ENCODE measurements at places on chromosomes 11 and 22. TPM values are rescaled to one million over a fixed set of nuclear protein-coding genes. Genes with fewer than 3 reads are reported as not detected.

The CECR2 gene
- total RNA-seq: not detected

The TRPM5 gene
- not detected for total RNA-seq

The XKR3 gene
- total RNA-seq: not detected

The ZNF280B gene
- total RNA-seq: 3.2 TPM

The OR8G5 gene
- total RNA-seq: not detected

The LARGE2 gene
- 3.2 TPM for total RNA-seq

The ZP1 gene
- total RNA-seq: not detected

The SCGB1D2 gene
- not detected for total RNA-seq

The ENDOD1 gene
- 30.1 TPM for total RNA-seq

The SCARF2 gene
- total RNA-seq: 0.31 TPM

GRCh38 chr11:80155412-80156017 lies 714.7 kb upstream of the TENM4 start:
- H3K4me1 ChIP-seq: no peaks in the 10 kb centered on the region
- H3K27me3 ChIP-seq: no peaks in the 10 kb centered on the region
- no peaks in the 10 kb centered on the region for H3K36me3 ChIP-seq
- H3K27ac ChIP-seq: no peak overlapping the region
- no peak overlapping the region for H3K4me3 ChIP-seq

- DNase-seq: no peak
- no peaks in the 10 kb centered on the region for H3K27me3 ChIP-seq
- no peak overlapping the region for H3K4me3 ChIP-seq
- H3K4me1 ChIP-seq: peaks cover 17% of the 10 kb centered on the region
- H3K36me3 ChIP-seq: no peaks in the 10 kb centered on the region
Observed at GRCh38 chr11:10861047-10861446, 3.2 kb upstream of the ZBED5 start.

DNA sequence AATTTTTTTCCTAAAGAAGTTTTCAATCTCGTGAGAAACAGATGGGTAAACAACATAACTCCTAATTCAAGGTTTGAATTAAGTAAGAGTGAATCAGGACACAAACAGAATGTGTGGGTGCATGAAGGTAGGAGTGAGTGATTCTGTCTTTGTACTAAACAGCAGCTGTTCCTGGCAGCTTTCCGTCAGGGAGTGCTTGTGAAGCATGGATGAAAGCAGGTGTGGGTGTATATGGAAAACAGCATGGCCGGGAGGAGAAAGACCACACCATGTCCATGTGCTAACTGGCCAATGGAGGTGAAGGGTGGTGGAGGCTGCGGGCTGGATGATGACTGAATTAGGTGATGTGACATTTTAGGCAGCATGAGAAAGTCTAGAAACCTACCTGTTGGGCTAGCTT lies 49.6 kb downstream of the BARX2 start:
- no peak for DNase-seq
- H3K4me3 ChIP-seq: no peak overlapping the region
- no peaks in the 10 kb centered on the region for H3K27me3 ChIP-seq
- no peak overlapping the region for H3K27ac ChIP-seq
- H3K36me3 ChIP-seq: no peaks in the 10 kb centered on the region
- H3K4me1 ChIP-seq: no peaks in the 10 kb centered on the region

DNA sequence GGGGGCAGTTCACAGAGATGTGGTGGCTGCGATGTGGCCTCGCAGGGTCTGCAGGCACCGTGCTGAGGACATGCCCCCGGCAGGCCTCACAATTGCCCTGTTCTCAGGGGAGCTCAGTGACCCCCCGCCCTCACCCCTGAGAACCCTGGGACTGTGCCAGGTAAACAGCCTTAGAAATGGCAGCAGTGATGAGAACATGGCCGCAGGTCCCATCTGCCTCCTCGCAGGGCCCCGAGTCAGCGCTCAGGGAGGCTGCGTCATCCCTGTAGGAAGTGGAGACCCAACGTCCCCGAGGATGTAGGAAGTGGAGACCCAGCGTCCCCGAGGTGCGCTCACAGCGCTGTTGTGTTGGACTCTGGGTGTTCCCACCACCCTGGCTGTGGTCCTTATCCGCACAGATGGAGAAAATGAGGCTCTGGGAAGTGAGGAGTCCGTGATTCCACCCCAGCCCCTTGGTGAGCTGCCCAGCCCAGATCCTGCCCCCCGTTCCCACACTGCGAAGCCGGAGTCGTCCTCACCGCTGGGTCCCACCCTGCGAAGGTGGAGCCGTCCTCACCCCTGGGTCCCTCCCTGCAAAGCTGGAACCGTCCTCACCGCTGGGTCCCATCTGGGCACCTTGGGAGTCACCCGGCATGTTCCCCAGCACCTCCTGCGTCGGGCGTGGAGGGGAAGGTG lies 1086.8 kb downstream of the BRD1 start:
- H3K36me3 ChIP-seq: no peaks in the 10 kb centered on the region
- no peak for DNase-seq
- no peak overlapping the region for H3K27ac ChIP-seq
- no peaks in the 10 kb centered on the region for H3K27me3 ChIP-seq

- H3K27ac ChIP-seq: no peak overlapping the region
- H3K27me3 ChIP-seq: no peaks in the 10 kb centered on the region
- no peaks in the 10 kb centered on the region for H3K4me1 ChIP-seq
- no peak overlapping the region for H3K4me3 ChIP-seq
- DNase-seq: no peak
Observed at GRCh38 chr11:30244265-30244664, 13.5 kb downstream of the FSHB start.

- no peaks in the 10 kb centered on the region for H3K27me3 ChIP-seq
- DNase-seq: no peak
- no peak overlapping the region for H3K4me3 ChIP-seq
- no peak overlapping the region for H3K27ac ChIP-seq
Observed at GRCh38 chr11:71940561-71941219, 11.8 kb downstream of the RNF121 start.

GRCh38 chr22:43570531-43571165 lies 158.8 kb downstream of the MPPED1 start:
- no peaks in the 10 kb centered on the region for H3K36me3 ChIP-seq
- H3K4me3 ChIP-seq: no peak overlapping the region
- H3K4me1 ChIP-seq: no peaks in the 10 kb centered on the region

DNA sequence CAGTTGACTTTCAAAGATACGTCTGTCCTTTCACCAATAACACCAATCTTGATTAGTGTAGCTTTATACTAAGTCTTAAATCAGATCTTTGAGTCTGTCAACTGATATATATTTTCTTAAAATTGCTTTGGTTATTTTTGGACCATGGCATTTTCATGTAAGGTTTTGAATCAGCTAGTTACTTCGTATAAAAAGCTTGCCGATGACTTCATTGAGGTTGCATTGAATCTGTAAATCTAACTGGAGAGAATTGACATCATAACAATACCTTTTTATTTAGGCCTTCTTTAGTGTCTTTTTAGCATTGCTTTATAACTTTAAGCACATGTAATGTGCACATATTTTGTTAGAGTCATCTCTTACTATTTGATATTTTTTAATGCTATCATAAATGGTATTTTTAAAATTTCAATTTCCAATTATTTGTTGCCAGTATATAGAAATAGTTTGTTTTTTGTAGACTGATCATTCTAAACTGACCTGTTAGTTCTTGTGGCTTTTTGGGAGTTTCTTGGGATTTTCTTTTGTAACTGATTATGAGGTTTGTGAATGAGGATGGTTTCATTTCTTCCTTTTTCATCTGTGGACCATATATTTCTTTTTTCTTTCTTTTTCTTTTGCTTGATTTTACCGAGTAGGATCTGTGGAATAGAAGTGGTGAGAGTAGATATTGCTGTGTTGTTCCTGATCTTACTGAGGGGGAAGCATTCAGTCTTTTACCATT lies 61.4 kb downstream of the DDX10 start:
- H3K4me3 ChIP-seq: no peak overlapping the region
- H3K27me3 ChIP-seq: no peaks in the 10 kb centered on the region
- H3K27ac ChIP-seq: no peak overlapping the region
- no peaks in the 10 kb centered on the region for H3K4me1 ChIP-seq

GRCh38 chr11:128615612-128616011 lies 28.3 kb upstream of the ETS1 start:
- no peak for DNase-seq
- H3K4me3 ChIP-seq: no peak overlapping the region
- H3K4me1 ChIP-seq: peaks cover 18% of the 10 kb centered on the region
- H3K27me3 ChIP-seq: no peaks in the 10 kb centered on the region
- no peaks in the 10 kb centered on the region for H3K36me3 ChIP-seq
- H3K27ac ChIP-seq: no peak overlapping the region

- no peaks in the 10 kb centered on the region for H3K27me3 ChIP-seq
- DNase-seq: no peak
- no peak overlapping the region for H3K4me3 ChIP-seq
- peaks cover 92% of the 10 kb centered on the region for H3K36me3 ChIP-seq
- H3K27ac ChIP-seq: peak overlapping the region; percentile 22
- H3K4me1 ChIP-seq: peaks cover 58% of the 10 kb centered on the region
Observed at GRCh38 chr22:20089977-20090729, 10.1 kb downstream of the DGCR8 start.

GRCh38 chr11:131065435-131066413 lies 149.4 kb upstream of the SNX19 start:
- no peak for DNase-seq
- no peak overlapping the region for H3K27ac ChIP-seq
- no peaks in the 10 kb centered on the region for H3K4me1 ChIP-seq
- H3K27me3 ChIP-seq: no peaks in the 10 kb centered on the region

GRCh38 chr11:12687216-12687623 lies 13.0 kb downstream of the TEAD1 start:
- no peak for DNase-seq
- no peaks in the 10 kb centered on the region for H3K27me3 ChIP-seq
- H3K27ac ChIP-seq: no peak overlapping the region
- H3K4me1 ChIP-seq: no peaks in the 10 kb centered on the region
- no peaks in the 10 kb centered on the region for H3K36me3 ChIP-seq

GRCh38 chr22:19121631-19122142 lies 525 bp downstream of the DGCR2 start:
- H3K27ac ChIP-seq: peak overlapping the region; percentile 82
- H3K27me3 ChIP-seq: no peaks in the 10 kb centered on the region
- DNase-seq: no peak
- peak overlapping the region; percentile 86 for H3K4me3 ChIP-seq
- peaks cover 53% of the 10 kb centered on the region for H3K4me1 ChIP-seq
- peaks cover 6% of the 10 kb centered on the region for H3K36me3 ChIP-seq

- H3K4me3 ChIP-seq: no peak overlapping the region
- no peaks in the 10 kb centered on the region for H3K36me3 ChIP-seq
- H3K4me1 ChIP-seq: peaks cover 67% of the 10 kb centered on the region
- DNase-seq: no peak
Observed at GRCh38 chr11:122749005-122749687, 89.2 kb upstream of the CRTAM start.

GRCh38 chr11:17063171-17064002 lies 14.1 kb downstream of the RPS13 start:
- no peaks in the 10 kb centered on the region for H3K36me3 ChIP-seq
- no peaks in the 10 kb centered on the region for H3K4me1 ChIP-seq
- no peaks in the 10 kb centered on the region for H3K27me3 ChIP-seq
- no peak overlapping the region for H3K4me3 ChIP-seq
- H3K27ac ChIP-seq: no peak overlapping the region
- DNase-seq: peak; percentile 25

DNA sequence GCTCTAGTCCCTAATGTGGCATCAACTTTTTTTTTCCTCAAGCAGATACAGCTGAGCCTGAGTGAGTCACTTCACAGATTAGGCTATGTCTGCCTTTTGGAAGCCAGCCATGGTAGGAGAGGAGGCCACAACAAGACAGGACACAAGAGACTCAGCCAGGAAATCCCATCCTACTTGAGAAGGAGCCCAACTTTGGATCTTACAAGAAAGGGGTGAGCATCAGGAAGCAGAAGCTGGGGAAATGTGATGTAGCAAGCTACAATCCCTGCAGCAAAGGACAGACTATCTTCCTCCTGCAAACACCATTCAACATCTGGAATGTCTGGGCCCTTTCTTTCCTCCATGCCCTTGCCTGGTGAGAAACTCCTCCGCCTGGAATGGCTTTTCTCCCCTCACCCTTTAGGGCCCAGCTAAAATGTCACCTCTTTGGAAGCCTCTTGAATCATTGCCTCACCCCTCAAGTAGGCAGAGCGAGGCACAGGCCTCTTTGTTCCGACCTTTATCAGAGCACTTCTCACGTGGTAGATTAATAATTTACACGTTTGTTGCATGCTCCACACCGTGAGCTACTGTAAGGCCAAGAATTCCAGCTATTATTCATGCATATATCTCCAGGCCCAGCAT lies 156.4 kb upstream of the PITPNB start:
- no peaks in the 10 kb centered on the region for H3K4me1 ChIP-seq
- H3K27me3 ChIP-seq: no peaks in the 10 kb centered on the region
- no peak overlapping the region for H3K4me3 ChIP-seq
- DNase-seq: no peak

GRCh38 chr22:50526834-50527801 lies 1.7 kb upstream of the SCO2 start:
- H3K4me1 ChIP-seq: peaks cover 33% of the 10 kb centered on the region
- peak overlapping the region; percentile 64 for H3K4me3 ChIP-seq
- H3K36me3 ChIP-seq: no peaks in the 10 kb centered on the region
- no peaks in the 10 kb centered on the region for H3K27me3 ChIP-seq
- no peak for DNase-seq

GRCh38 chr11:2428322-2428795 lies 16.0 kb downstream of the TRPM5 start:
- peak; percentile 82 for DNase-seq
- H3K27me3 ChIP-seq: no peaks in the 10 kb centered on the region
- H3K4me1 ChIP-seq: no peaks in the 10 kb centered on the region
- H3K36me3 ChIP-seq: no peaks in the 10 kb centered on the region
- H3K27ac ChIP-seq: no peak overlapping the region

- peaks cover 3% of the 10 kb centered on the region for H3K36me3 ChIP-seq
- H3K27ac ChIP-seq: no peak overlapping the region
- no peak overlapping the region for H3K4me3 ChIP-seq
- DNase-seq: no peak
- H3K4me1 ChIP-seq: peaks cover 12% of the 10 kb centered on the region
Observed at GRCh38 chr11:116888024-116888423, 50.6 kb upstream of the APOA1 start.

GRCh38 chr11:8315463-8315862 lies 51.8 kb upstream of the LMO1 start:
- H3K36me3 ChIP-seq: no peaks in the 10 kb centered on the region
- no peaks in the 10 kb centered on the region for H3K27me3 ChIP-seq
- H3K27ac ChIP-seq: no peak overlapping the region
- DNase-seq: no peak
- no peaks in the 10 kb centered on the region for H3K4me1 ChIP-seq
- no peak overlapping the region for H3K4me3 ChIP-seq

GRCh38 chr22:29737251-29738117 lies 17.7 kb downstream of the CABP7 start:
- no peak overlapping the region for H3K27ac ChIP-seq
- no peaks in the 10 kb centered on the region for H3K4me1 ChIP-seq
- H3K27me3 ChIP-seq: no peaks in the 10 kb centered on the region
- H3K4me3 ChIP-seq: no peak overlapping the region
- H3K36me3 ChIP-seq: no peaks in the 10 kb centered on the region

DNA sequence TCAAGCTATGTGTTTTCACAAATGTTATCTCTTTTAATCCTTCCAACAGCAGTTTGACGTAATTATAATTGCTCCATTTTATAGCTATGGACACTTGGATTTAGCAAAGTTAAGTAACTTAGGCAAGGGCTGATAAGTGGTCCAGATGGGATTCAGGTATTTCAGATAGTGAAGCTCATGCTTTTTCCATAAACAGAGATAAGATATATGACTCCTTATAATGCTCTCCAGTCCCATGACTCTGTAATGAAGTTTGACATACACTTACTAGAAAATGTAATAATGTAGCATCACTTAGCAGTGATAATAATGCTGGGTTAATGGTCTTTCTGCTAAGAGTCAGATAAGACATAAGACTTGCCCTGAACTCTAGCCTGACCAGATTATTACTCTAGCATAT lies 892.1 kb downstream of the LRRC4C start:
- no peak for DNase-seq
- no peak overlapping the region for H3K4me3 ChIP-seq
- H3K4me1 ChIP-seq: no peaks in the 10 kb centered on the region

- DNase-seq: no peak
- no peak overlapping the region for H3K4me3 ChIP-seq
- no peak overlapping the region for H3K27ac ChIP-seq
Observed at GRCh38 chr11:38456371-38456770, 1858.3 kb upstream of the RAG2 start.
